A549 treated with AZD2906 at 1 μM for 4 hours (cell line): ENCODE measurements at places on chromosomes 3 and 15. TPM values are rescaled to one million over a fixed set of nuclear protein-coding genes. Genes with fewer than 3 reads are reported as not detected.

MCTP2 gene
- not detected in 5 replicates for total RNA-seq

SLC7A14 gene
- not detected in 5 replicates for total RNA-seq

ZNF620 gene
- total RNA-seq, result 1.4 to 2.1 TPM (median 1.8 TPM) in 5 replicates

BOC gene
- total RNA-seq, result 4.8 to 6.4 TPM (median 5.5 TPM) in 5 replicates

ZBED2 gene
- total RNA-seq, result 0.14 to 0.24 TPM (median 0.18 TPM) in 5 replicates

SCAMP2 gene
- total RNA-seq, result 57.7 to 69.5 TPM (median 66.9 TPM) in 5 replicates

NRROS gene
- 0.05 TPM in 1 of 5 replicates, not detected in the others for total RNA-seq

ZDHHC19 gene
- total RNA-seq, result 0.22 to 0.35 TPM (median 0.29 TPM) in 4 of 5 replicates, not detected in the other

CLEC3B gene
- 0.14 to 0.19 TPM in 2 of 5 replicates, not detected in the others for total RNA-seq

ARMC8 gene
- 35.8 to 49.3 TPM (median 41.0 TPM) in 5 replicates for total RNA-seq

ZNF385D gene
- 0.06 TPM in 1 of 5 replicates, not detected in the others for total RNA-seq

TOPAZ1 gene
- total RNA-seq, result not detected in 5 replicates

HYKK gene
- 5.8 to 8.9 TPM (median 6.3 TPM) in 5 replicates for total RNA-seq

MAN2A2 gene
- 23.5 to 29.6 TPM (median 24.9 TPM) in 5 replicates for total RNA-seq

CPLX3 gene
- not detected in 5 replicates for total RNA-seq

PLSCR5 gene
- total RNA-seq, result not detected in 5 replicates

FOXL2NB gene
- 0.68 to 1.1 TPM (median 0.95 TPM) in 5 replicates for total RNA-seq

CDCP1 gene
- 6.5 to 8.4 TPM (median 6.6 TPM) in 5 replicates for total RNA-seq

GOLGA8S gene
- 0.11 to 0.17 TPM (median 0.14 TPM) in 5 replicates for total RNA-seq

ALDH1A2 gene
- 0.11 to 0.18 TPM (median 0.15 TPM) in 3 of 5 replicates, not detected in the others for total RNA-seq

CAMK2N2 gene
- 0.69 to 1.8 TPM (median 1.4 TPM) in 5 replicates for total RNA-seq

RETNLB gene
- not detected in 5 replicates for total RNA-seq

ITIH1 gene
- total RNA-seq, result not detected in 5 replicates

ARHGEF26 gene
- total RNA-seq, result 10.0 to 11.9 TPM (median 10.7 TPM) in 5 replicates

GOLGA6L7 gene
- not detected in 5 replicates for total RNA-seq

ELL3 gene
- 1.2 to 2.1 TPM (median 1.7 TPM) in 5 replicates for total RNA-seq

SLCO3A1 gene
- total RNA-seq, result 19.0 to 23.1 TPM (median 20.6 TPM) in 5 replicates

TERC gene
- total RNA-seq, result 0.24 to 0.77 TPM (median 0.41 TPM) in 3 of 5 replicates, not detected in the others

UBE2E2 gene
- total RNA-seq, result 47.6 to 52.9 TPM (median 48.3 TPM) in 5 replicates

ZCWPW2 gene
- total RNA-seq, result 0.03 TPM in 1 of 5 replicates, not detected in the others
